DMS153 (cell line): ENCODE measurements at places on chromosomes 11 and 22.

DNA sequence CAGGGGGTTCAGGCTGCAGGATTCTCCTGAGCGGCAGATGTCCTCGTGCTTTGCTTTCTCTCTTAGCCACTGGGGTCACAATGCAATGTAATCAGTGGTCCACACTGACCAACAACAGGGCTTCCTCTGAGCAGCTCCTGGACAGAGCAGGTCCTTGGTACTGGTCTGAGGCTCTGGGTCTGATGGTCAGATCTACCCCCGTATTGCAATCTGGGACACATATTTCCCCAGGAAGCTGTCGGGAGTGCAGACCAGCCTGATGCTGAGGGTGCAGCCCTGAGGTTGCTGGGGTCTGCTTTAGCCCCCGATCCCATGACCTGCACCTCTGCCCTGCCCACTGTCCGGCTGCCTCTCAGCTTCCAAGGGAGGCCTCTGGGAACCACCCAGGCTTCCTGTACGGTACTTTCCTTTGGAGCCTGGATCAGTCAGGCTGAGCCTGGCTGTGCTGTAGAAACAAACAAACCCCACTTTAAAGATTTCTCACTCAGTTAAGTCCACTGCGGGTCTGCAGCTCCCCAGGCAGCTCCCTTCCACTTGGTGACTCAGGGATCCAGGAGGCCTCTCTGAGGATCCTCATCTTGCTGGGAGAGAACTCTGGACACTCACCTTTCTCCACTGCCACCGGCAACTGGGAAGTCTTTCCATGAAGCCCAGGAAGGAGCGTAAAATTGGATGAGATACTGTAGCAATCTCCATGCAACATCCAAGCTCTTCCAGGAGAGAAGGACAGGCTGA, 1046.6 kb downstream of the TBC1D22A start:
- DNase-seq: no peak

DNA sequence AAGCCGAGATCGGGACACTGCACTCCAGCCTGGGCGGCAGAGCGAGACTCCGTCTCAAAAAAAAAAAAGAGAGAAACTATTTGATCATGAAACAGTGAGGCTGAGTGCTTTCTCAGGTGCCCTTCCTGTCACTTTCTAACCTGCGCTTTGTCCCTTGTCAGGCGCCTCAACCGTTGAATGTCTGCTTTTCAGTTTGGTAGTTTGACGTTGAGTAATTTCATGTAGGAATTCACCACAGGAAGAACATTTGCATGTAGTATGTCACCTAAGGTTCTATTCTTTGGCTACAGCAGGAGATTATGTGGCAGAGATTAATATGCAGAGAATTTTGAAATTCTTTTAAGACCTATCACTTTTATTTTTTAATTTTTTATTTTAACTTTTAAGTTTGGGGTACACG, 57.2 kb downstream of the PPFIA1 start:
- DNase-seq: no peak

DNA sequence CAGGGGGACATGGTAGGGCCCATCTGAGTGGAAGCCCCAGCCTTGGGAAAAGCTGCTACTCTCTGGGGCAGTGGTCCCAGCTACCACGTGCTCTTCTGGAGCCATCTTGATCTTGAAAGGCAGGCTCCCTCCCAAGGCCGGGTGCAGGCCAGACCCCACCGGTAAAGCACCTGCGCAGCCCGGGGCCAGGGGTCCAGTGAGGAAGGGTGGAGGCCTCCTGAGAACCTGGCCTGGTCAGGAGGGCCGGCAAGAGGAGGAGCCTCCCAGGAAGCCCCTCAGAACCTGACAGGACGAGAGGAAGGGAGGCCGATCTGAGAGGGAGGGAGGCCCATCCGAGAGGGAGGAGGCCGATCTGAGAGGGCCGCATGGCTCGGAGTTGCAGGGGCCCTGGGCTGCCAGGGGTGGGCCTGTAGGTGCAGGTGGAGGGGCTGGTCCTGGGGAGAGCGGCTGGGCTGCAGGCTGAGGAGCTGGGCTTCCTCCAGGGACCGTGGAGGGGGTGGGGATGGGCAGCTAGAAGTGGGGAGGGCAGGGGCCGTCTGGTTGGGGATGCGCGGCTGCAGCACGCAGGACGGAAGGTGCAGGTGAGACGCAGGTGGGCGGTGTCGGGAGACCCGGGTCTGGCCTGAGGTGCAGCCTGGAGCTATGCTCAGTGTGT, 529 bp downstream of the GRAMD4 start:
- no peak for DNase-seq

DNA sequence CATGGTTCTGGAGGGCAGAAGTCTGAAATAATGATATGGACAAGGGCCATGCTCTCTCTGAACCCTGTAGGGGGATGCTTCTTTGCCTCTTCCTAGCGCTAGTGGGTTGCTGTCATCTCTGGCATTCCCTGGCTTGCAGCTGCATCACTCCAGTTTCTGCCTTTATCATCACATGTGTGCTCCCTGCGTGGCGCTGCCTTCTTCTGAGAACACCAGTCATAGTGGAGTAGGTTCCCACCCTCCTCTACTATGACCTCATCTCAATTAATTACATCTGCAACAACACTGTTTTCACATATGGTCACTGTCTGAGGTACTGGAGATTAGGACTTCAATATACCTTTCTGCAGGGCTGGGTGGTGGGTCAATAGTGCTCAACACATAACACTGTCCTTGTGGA, 402.3 kb upstream of the NARS2 start:
- DNase-seq: no peak

GRCh38 chr11:64694026-64694755, 28.8 kb downstream of the NRXN2 start:
- DNase-seq: no peak

DNA sequence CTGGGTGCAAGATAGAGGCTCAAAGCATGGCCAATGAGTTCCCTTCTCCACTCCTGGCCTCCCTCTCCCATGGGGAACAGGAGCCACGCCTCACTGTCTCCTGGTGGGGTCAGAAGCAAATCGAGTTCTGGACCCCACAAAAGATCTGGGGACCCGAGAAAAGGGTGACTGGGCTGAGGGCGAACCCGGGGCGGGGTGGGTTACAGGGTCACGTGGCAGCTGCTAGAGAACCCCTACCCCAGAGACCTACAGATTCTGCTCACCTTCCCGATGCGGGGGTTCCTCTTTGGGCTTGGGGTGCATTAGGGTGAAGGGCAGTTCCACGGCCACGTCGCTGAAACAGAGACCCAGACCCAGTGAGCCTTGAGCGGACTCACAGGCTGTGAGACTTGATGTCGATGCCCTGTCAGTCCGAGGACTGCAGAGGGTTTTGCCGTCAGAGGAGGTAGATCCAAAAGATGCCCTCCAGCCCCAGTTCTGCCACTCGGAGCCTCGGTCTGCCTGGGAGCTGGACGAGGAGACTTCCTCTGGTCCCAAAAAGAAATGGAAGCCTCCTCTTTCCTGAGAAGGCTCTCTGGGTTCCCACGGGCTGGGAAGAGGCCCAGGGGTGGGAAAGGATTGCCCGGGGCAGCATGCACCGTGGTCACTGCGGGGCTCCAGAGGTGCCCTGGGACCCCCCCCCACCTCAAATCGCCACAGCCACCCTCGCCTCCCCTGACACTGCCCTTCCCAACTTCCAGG, 28.2 kb downstream of the TPBGL start:
- DNase-seq: no peak

DNA sequence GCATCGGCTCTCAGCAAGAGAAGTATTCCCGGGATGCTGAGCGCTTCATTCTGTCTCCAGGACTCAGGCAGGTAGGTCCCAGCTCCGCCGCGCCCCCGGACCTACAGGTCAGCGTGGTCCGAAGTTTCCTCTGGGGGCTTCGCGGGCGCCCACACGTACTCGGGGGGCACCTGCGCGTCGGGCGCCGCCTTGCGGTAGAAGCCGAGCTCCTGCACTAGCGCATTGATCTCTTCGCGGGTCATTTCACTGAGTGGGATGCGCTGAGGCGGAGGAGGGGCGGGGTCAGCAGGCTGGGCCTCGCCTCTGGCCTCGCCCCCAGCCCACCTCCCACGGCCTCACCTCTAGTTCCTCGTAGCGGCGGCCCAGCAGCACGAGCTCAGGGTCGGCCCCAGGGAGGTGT, 2.5 kb downstream of the SELENOM start:
- DNase-seq: no peak

DNA sequence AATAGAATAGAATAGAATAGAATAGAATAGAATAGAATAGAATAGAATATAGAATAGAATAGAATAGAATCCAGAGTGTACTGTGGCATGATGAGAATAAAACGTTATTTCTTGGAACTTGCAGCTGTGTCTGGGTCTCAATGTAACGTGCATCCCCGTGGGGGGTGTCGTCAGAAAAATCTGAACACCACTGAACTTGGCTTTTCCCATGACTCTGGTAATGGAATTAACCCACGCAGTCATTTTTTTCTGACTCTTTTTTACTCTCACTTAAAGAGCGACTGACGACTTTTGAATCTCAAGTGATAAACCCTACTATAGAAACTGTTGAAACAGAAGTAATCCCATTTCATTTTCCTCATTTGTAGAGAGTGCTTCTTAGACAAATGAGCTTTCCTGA, 92.4 kb upstream of the BID start:
- no peak for DNase-seq

- DNase-seq: peak; percentile 34
Observed at GRCh38 chr11:133947321-133947756, 9.4 kb downstream of the IGSF9B start.

GRCh38 chr11:114073007-114073827, 13.7 kb downstream of the ZBTB16 start:
- no peak for DNase-seq

DNA sequence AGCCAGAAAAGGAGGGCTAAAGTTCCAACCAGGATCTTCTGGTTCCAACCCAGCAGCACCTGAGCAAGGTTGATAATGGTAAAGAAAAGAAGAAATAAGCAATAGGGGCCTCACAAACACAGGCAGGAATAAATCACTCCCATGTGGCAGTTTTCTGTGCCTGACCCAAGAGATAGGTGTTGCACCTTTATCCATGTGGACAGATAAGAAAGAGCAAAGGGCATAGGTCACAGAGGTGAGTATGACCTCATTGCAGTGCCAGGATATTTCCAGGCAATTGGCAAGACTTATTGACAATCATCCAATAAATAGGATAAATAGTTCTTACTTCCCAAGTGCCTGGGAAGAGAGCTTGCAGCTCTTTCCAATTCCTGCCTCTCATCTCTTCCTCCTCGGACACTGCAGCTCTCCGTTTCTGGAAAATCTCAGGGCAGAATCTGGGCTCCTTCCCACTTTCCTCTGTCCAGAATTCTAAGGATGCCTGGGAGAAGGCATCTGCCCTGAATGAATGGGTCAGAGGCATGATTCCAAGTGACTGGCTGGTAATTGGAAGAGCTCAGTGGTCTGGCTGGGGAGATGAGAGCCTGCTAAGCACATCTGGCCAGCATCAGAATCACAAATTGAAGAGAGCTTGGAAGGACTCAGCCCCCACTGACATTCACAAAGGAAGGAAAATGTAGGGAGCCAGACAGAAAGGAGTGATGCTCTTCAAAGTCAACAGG, 14.5 kb upstream of the LRRC55 start:
- no peak for DNase-seq

DNA sequence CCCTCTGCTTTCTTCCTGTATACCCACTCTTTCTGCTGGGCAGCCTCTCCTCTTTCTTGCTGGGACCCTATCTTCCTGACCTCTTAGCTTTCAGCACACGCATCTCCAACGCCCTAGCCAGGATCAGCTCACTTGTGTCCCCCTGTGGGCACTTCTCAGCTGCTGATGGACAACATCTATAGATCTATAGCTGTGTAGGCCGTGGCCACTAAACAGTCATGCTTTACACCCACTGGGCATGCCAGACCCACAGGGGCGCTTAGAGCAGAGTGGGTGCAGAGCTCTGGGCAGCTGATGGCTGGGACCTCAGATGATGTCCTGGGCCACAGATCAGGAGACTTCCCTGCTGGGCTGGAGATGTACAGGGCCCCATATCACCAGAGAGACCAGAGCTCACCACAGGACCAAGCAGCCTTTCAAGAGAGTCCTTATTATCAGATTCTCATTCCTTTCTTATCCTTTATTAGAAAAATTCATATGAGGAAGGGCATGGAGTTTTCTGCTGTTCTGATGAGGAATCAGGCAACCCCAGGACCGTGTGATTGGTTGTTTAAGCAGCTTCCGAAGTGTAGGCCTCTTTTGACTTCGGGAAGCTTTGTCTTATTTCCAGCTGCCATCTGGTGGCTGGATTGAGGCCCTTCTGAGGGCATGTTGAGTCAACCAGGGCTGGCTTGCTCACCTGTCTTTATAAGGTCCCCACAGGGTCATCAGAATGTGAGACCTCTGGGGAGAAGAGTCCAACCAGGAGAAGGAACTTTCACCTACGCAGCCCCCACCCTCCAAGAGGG, 60.5 kb downstream of the OSBP2 start:
- peak; percentile 65 for DNase-seq

- no peak for DNase-seq
Observed at GRCh38 chr22:21622011-21622918, 7.6 kb downstream of the YDJC start.

DNA sequence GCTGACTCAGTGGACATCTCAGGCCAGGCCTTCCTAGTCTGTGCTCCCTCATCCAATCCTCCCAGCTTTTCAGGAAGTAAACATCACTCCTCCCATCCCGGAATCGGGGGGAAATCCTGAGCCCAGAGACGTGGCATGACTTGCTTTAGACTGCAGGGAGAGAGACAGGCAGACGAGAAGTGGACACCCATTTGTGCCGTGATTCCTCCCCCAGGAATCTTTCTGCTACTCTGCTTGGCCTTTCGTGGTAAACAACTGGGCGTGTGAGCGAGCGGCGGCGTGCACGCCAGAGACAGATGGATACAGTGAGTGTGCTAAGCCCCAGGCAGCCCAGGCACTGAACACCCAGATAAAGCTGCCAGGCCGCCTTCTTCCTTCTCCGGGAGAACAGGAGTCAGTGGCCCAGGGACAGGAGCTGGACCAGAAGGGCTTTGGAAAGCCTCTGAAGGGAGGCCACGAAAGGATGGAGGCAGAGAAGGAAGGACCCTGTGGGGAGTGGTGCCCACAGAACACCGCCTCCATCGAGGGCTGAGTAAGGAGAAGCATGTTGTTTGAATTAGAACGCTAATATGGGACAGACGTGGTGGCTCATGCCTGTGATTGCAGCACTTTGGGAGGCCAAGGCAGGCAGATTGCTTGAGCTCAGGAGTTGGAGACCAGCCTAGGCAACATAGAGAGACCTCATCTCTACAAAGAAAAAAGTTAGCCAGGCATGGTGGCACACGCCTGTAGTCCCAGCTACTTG, 53.0 kb upstream of the PRR5 start:
- DNase-seq: no peak

DNA sequence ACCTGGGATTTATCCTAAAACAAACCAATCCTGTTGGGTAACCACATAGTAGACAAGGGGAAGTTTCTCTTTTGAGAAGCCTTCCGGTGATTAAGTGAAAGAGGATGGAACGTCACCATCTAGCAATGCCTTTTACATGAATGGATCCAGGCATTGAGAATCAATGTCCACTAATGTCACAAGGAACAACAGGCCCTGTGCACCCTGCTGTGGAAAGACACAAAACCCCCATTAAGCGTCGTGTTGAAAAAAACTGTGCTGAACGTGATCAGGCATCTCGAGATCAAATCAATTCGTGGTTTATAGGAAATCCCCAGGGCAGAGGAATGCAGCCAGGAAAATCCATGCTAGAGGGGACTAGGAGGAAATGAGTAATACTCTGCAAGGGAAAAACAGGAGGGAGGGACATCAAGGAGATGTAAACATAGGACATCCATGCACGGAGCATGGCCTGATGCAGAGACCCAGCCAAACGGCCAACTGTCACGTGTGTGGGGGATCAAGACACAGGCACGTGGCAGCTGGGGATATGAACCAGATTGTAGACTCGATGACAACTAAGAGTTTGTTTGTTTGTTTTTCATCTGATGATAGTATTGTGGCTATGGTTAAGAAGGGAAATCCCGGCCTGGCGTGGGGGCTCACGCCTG, 38.6 kb upstream of the CARS1 start:
- DNase-seq: no peak
